CD4-positive, alpha-beta T cell treated with Interleukin-2 at 100 ng/mL for 4 hours (primary cell): ENCODE measurements at places on chromosomes 6 and 20.

DNA sequence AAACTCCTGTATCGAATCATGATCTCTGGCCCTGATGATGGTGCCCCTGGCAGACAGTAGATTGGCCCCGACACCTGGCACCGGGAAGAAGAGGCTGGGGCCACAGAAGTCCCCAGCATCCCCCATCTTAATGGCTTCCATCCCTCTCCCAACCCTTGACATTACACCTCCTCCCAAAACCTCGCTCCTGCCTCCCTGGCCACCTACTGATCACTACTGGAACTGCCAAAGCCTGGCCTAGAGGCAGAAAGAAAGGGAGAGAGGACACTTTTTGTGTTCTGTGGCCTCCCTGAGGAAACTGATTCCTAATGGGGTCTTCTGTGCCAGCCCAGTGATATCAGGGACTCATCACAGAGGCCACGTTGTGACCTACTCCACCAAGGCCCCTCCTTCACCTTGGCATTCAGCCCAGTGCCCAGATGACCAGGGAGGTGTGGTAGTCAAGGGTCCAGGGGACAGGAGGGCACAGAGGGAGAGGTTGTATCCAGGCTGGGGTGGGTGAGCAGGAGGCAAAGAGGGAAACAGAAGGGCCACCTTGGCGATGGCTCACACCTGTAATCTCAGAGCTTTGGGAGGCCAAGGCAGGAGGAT is 6.1 kb downstream of the C20orf173 start:
- peak; percentile 10 for DNase-seq

- peak; percentile 50 for DNase-seq
Observed at GRCh38 chr20:59403261-59403961, 103.0 kb downstream of the EDN3 start.

GRCh38 chr20:34872622-34873224 is at the start of gene GGT7:
TSS of gene GGT7 (minus strand) at chr20:34872856. CDS start at chr20:34872815, 41 bp downstream.
- peak; percentile 86 for DNase-seq

DNA sequence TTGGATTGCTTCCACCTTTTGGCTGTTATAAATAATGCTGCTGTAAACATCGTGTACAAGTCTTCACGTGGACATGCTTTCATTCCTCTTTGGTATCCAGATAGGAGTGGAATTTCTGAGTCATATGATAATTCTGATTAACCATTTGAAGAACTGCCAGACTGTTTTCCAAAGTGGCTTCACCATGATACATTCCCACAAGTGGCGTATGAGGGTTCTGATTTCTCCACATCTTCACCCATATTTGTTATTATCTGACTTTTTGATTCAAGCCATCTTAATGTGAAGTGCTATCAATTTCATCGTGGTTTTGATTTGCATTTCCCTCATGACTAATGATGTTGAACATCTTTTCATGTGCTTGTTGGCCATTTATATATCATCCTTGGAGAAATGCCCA is 2.9 kb upstream of the SNRPB start:
- no peak for DNase-seq

DNA sequence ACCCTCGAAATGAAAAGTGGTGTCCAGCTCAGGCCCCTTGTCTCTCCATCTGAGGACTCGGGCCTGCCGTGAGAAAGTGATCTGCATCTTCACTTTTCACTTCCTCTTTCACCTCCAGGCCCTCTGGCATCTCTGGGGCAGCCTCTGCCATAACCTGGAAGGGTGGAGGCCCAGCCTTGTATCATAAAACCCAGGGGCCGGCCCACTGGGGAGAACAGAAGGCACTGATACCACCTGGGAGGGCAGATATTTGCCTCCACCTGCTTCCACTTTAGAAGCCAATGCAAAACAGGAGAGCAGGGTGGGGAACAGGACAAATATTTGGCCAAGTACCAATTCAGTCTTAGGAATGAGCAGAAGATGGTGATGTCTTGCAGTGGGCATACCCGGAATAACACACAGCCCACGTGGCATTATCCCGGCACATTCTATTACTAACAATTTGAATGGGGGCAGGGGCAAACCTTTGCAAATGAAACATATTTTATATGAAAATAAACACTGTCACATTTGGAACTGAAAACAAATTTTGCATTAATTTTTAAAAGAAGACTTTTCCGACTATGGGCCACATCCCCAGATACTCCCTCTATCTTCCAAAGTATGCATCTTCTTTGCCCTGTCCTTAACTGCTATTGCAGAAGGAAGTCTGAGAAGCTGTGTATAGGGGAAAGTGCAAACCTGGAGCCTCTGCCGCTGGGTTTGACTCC is 69.2 kb upstream of the TBC1D7 start:
- no peak for DNase-seq

DNA sequence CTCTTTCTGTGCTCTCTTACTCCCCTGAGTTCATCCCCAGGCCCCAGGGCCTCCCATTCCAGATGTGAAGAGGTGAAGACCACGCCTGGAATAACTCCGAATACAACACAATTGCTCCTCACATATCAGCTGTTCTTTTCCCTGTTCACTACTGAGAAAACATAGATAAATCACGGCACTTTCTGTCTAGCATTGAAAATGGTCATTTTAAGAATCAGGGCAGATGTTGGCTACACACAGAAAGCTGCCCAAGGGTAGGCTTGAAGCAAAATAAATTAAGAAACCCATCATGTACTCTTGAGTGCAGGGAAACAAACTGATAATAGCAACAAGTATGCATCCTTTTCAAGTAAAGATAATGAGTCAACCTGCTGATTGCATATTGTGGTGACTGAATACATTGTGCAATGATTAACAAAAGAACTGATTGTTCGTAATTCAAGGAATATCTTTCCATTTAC is 382.5 kb downstream of the PRKN start:
- no peak for DNase-seq

DNA sequence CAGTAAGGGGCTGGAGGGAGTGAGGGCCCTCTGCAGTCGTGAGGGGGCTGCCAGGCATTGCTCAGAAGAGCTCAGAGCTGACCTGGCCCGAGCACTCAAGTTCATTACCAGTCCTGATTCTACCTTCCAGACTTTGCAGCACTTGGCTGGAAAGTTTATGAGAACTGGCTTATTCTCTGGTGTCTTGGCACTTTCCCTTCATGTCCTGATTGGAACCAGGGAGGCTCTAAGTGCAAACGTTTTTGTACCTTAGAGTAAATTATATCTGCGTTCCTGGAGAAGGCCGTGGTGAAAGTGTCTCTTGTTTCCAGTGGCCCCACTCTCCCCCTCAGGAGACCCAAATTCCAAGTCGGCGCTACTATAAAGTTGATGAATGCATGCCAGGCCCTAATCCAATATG is 402.3 kb downstream of the CDC5L start:
- no peak for DNase-seq

DNA sequence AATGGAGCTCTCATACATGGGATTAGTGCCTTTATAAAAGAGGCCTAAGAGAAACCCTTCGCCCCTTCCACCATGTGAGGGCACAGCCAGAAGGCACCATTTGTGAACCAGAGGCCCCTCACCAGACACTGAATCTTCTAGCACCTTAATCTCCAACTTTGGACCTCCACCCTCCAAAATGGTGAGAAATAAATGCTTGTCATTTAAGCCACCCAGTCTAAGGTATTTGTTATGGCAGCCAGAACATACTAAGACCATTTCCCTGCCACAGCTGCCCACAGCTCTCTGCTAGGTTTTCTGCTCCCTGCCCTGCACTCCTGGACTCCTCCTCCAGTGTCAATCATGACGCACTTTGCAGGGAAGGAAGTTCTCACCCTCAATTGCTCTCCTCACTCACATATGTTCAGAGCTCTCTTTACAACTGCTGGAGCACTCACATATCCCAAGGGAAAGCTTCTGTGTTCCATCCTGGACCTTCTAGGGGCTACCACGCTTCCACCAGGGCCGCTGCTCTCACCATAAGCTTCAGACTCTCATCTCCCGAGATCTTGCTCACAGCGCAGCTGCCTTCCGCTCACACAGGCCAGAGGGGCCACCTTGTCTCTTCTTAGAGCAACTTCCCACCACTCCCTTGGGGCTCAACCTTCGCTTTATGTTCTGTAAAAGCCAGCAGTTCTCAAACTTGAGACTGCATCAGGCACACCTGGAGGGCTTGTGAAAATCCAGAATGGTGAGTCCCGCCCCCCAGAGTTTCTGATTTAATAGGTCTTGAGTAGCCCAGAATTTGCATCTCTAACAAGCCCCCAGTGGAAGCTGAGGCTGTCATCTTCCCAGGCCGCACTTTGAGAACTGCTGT is 1.6 kb upstream of the LY86 start:
- DNase-seq = no peak

DNA sequence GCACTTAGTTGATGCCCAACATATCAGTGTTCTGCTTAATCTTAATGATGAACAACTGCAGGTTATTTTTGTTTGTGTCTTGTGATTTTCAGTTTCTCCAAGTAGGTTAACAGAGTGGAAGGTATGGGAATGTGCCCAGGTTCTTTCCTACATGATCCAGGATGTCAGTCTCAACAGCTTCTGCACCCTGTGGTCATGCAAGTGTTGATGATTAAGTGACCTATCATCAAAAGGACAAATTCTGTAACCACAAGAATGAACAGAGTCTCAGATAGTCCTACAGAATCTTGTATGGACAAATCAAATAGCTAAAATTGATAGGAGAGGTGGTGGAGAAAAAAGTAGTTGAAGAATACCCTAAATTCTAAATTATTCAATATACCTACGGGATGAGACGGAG is 26.1 kb downstream of the MAN1A1 start:
- DNase-seq = no peak

DNA sequence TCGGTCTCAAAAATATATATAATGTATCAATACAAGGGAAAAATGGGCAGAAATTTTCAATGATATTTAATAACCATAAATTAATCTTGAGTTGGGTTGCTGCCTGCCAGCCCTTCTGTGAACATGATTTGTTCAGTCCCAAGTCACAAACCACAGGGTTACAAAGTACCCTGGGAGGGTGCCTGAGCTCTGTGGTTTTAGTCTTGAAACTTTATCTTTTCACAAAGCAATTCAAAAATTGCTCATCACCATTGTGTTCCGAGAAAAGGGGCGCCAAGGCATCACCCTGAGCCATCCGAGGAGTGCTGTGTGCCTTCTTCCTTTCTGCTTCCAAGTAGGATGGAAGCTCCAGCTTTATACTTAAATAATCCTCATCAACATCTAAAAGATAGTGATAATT is 141.6 kb upstream of the AKAP12 start:
- no peak for DNase-seq

GRCh38 chr6:52534966-52535390 is 41.9 kb downstream of the TRAM2 start:
- DNase-seq = no peak

GRCh38 chr6:159170999-159171712 is 2.0 kb downstream of the FNDC1 start:
- no peak for DNase-seq

DNA sequence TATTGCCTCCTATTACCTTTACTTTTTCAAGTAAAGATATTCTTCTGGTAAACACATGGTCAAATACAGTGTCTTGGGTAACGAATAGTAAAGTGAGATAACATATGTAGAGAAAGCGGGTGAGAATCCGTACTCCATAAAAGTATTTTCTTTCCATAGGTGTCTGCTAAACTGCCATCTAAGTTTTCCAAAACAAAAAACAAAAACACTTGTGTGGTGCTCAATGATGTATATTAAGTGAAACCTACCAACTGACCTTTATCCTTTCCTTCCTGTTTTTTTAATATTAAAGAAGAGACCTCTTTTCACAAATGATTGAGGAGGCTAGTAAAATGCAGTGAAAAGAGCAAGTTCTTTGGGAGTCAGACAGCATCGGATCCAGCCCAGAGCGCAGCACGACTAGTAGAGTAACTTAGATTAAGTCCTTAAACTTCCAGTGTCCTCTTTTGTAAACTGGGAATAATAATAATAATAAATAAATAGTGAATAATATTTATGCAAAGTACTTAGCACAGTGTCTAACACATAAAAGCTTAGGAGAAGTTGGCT is 437 bp upstream of the CDKAL1 start:
- no peak for DNase-seq

- no peak for DNase-seq
Observed at GRCh38 chr6:169177516-169178166, 76.0 kb downstream of the THBS2 start.

GRCh38 chr6:4640139-4640538 is 136.1 kb upstream of the CDYL start:
- DNase-seq = no peak

- no peak for DNase-seq
Observed at GRCh38 chr6:145260484-145261175, 474.7 kb downstream of the EPM2A start.

DNA sequence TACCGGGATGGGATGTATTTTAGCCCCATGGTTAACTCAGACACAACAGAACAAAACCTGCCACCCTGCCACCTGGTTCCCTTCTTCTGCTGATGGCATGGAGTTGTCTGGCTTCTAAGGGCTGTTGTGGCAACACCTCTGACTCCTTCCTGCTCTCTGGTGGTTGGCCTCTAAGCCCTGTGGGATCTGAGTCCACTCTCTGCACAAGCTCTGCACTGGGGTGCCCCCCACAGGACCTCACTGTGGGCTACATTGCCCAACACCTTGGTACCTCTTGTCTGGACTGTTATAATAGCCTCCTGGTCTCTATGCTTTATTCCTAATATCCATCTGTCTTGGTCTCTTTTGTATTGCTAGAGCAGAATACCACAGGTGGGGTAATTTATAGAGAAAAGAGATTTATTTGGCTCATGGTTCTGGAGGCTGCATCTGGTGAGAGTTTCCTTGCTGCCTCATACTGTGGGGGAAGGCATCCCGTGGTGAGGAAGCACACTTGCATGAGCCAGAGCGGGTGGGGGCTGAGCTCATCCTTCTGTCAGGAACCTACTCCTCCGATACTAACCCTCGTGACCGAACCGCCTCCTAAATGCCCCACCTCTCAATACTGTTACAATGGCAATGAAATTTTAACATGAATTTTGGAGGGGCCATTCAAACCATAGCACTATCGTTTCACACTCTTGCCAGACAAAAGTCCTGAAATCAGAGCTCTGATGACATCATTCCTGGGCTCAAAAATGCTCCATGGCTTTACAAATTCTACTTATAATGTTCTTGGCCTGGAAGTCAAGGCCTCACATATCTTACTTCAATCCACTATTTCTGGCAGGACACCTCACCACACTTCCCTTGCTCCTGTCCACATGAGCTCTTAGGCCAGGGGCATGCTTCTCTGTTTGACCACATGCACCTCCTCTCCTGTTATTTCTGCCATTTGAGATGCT is 127.2 kb downstream of the PAX1 start:
- no peak for DNase-seq
